ENCODE measurements at places on chromosomes 1 and 21.

GRCh38 chr1:22297999-22298398 lies 153.7 kb upstream of the ZBTB40 start:
- no peak for DNase-seq

- no peak for DNase-seq
Observed at GRCh38 chr1:176539018-176539417, 76.0 kb downstream of the PAPPA2 start.

DNA sequence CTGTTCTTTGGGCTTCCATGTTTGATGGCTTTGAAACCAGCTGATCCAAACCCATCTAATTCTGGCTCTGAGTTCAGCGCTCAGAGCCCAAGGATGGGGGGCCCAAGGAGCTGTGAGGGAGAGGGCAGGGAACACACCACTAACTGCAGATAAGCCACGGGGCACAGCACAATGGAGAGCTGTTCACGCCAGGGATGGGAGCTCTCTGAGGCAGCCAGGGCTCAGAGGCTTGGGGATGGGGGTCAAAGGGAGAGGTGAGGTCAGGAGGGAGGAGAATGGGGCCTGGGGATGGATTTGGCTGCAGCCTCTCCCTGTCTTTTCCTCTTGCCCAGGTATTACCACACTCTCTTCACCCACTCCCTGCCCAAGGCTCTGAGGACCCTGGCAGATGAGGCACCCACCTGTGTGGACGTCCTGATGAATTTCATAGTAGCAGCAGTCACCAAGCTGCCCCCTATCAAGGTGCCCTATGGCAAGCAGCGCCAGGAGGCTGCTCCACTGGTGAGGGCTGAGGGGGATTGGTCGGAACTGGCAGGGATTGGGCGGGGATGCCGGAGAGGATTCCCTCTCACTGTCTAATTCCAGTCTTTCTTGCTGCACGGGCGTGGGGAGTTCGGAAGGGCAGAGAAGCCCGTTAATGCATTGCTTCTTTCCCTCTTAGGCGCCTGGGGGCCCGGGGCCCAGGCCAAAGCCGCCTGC lies 11.3 kb downstream of the SLC30A2 start:
- DNase-seq: no peak

DNA sequence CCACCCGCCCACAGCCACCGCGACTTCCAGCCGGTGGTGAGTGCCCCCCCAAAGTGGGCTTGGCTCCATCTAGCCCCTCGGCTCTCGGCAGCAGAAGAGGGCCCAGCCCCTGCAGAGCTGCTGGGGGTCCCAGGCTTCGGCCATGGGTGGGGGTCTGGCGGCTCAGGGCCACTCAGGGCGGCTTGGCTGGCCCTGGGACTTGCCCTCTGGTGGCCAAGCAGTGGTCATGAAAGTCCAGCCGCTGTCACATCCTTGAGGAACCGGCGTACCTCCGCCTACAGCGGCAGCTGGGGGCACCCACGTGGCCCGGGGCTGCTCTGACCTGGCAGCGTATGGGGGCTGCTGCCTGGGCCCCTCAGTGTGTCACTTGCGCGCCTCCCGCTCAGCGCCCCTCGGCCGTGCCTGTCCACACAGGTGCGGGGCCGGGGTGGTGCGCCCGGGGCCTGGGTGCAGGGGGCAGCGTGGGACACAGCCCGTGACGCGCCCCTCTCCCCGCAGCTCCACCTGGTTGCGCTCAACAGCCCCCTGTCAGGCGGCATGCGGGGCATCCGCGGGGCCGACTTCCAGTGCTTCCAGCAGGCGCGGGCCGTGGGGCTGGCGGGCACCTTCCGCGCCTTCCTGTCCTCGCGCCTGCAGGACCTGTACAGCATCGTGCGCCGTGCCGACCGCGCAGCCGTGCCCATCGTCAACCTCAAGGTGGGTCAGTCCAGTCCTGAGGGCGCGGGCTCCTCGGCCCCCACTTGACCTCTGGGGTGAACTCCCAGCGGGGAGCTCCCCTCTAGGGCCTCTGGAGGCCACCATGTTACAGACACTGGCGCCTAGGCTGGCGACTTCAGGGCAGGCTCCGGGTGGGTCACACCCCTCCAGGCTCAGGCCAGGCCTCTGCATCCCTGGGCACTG lies 32.4 kb downstream of the SLC19A1 start:
- no peak for DNase-seq

- no peak for DNase-seq
Observed at GRCh38 chr21:41217671-41218385, 49.9 kb downstream of the BACE2 start.

DNA sequence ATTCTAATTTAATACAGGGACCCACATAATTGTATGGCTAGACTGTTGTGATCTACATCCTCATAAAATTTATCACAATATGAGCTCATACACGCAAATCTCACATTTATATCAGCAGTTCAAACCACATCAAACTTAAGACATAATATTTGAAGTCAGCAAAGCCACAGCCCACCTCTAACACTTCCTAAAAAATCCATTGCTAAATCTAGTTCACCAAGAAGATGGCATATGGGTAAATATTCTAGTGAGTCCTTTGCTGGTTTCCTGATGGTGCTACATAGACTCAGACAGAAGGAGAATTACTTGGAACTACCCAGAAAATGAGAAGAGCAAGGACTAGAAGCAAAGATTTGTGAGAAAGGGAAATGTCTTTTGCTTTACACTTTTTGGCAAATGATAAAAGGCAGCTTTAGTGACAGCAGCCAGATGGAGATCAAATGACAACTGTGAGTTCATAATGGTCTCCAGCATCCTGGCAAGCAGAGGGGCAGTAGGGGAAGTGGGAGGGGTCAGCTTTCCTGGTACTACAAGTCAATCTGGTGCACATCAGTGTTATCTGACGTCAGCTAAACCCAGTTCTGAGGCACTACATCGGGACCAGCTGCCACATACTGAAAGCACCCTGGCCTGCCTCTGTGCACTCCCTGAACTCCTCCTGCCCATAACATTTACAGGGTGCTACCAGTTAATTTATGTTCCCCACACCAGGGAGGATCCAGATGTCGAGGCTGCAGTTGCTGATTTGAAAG lies 10.6 kb upstream of the GADD45A start:
- no peak for DNase-seq

DNA sequence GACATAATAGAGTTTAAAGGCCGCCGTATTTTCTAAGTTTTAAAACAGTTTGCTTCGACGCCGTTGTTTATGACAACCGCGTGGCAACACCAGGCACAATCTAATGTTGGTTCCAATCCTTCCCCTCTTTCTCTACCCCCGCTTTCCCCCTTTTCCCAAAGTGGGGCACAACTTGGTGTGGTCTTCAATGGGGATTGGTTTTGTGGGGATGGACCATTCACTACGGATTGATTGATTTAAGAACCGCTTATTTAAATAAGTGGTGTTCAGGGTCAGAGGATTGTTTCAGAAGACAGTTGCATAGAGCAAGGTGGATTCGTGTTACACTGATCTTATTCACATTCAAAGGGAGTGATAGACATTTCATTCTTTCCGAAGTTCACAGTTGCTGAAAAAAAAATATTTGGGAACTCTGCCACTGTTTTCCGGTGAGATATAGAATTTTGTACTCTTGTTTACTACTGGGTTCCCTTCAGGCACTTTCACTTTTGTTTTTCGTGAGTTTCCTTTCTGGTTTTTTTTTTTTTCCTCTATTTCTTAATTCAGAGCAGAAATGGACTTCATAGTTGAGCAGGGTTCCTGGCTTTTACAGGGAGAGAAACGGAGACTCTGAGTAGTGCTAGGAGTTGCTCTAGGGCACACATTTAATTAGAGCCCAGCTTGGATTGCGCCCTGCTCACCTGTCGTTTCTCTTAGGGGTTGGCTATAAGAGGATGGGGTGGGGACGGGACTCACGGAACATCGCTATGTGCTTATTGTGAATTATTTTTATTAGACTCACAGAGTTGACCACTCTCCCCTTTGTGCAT lies 79.6 kb upstream of the AK4 start:
- DNase-seq: no peak

DNA sequence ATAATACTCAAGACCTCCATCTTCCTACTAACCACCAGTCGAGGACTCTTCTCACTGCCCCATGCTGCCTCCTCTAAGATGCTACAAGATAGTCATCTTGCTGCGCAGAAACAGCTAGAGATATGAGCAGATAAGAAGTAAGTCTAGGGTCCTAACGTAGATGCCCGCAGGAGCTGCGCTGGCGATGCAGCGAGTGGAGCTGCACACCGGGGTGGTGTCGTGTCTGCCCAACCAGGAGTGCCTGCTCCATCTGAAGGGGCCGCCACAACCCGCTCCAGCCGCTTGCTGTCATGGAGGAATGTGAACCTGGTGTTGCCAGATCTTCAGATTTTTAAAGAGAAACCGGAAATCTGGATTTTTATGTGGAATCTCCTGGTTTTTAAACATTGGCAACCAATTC lies 175.1 kb downstream of the VPS13D start:
- DNase-seq: no peak

DNA sequence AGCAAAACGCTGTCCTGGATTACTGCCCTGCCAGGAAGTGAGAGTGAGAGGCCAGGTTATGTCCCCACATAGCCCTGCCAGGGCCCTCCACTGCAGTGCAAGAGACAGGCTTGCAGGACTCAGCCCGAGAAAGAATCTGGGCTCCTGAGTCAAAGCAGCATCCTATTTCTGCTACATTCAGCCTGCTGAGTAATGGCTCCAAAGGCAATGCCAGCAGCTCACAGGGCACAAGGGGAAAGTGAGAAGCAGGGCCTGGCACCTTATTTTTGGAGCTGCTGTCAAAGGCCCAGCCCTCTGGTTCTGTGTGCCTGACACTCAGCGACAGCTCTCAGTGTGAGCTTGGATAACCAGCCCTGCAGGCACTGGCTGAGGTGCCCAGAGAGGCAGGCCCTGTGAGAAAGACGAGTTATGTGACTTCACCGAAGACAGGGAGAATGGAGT lies 83.9 kb downstream of the DTL start:
- DNase-seq: no peak

GRCh38 chr21:42630626-42631025 lies 22.8 kb upstream of the PDE9A start:
- no peak for DNase-seq

GRCh38 chr1:216847397-216848036 lies 124.3 kb upstream of the ESRRG start:
- DNase-seq: no peak

DNA sequence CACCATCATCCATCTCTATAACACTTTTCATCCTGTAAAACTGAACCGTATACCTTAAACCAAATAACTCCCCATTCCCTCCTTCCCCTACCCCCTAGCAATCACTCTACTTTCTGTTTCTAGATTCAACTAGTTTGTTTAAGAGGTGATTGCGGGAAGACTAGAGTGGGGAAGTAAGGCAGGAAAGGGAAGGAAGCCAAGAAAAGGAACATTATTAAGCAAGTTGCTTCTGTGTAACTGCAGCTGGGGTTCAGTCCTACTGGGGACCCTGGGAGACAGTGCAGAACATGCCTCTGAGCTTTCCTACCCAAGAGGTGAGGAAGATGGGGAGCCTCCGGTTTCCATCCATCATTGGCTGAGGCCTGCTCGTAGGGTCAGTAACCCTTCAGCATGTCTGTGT lies 28.9 kb upstream of the H3-3A start:
- DNase-seq: no peak

DNA sequence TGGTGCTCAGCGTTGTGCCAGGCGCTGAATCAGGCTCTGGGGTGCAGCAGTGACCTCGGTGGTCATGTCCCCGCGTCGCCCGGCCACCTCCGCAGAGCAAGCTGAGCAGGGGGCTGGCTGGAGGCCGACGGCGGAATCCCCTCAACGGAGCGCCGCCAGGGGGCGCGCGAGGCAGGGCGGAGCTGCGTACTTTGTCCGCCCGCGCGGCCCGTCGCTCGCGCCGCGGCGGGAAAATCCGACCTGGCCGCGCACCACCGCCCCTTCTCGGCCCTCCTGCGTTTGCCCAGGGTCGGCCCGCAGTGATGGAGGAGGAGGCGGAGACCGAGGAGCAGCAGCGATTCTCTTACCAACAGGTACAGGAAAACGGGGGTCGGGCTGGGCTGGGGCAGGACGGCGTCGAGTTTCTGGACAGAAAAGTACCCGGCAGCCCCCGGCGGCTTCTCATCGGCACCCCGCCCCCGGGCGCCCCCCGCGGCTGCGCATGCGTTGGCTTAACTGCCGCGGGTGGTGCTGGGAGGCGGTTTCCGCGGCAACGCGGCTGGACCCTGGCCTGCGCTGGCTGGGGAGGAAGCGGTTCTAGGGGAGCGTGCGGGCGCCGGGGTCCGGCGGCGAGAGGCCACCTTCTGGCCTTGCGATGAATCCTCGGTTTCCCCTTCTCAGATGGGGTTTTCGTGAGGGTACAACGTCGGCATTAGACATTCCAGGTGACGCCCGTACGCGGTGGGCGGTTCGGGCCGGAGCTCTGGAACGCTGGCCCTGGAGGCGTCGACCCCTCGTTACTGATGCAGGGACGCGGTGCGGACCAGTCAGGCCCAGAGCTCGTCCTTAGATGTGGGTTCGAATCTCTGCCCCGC lies at the start of gene CENPS:
CENPS (plus strand) TSS at position 218 of the 854 bp plus-strand sequence; CDS start at position 303, 85 bp downstream.
- peak; percentile 89 for DNase-seq

GRCh38 chr1:248366609-248367008 lies 5.1 kb downstream of the OR2T4 start:
- no peak for DNase-seq

GRCh38 chr1:208047476-208047934 lies 136.6 kb upstream of the CD34 start:
- no peak for DNase-seq

- DNase-seq: no peak
Observed at GRCh38 chr1:96559181-96559580, 162.4 kb upstream of the PTBP2 start.

DNA sequence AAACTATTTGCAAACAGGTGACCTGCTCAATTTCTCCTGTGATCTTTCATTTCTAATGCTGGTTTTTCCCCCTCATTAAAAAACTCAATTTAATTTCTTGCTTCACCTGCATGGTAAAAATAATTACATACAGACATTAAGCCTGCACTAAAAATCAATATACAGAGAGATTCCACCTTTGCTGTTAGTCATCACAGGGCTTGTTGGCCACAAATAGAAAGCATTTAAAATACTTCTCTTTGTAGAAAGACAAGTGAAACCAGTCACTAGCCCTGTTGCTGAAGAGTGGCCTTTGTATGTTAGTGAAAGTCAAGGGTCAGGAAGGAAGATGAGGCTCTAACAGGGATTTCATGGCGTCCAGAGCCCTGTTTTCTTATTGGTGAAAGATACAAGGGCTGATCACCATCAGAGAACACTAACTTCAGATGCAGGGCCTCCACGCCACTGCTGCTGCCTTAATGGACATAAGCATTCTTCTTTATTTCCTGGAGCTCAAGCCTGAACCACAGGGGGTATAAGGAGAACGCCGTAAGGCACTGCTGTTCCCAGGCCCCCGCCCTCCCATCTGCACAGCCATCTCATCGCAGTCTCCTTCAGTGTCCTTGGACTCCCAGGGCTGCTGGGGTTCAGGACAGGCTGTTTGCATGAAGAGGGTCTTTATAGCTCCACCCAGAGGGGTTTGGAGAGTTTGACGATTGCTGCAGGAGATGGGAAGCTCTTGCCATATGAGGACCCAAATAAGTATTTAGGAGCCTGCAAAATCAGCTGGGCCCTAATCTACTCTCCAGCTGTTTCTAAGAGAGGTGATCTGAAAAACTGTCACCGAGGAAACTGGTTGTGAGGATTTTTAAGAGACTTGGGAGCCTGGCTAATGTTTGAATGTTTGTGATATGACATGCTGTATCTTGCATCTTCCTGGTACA lies 117.3 kb upstream of the IRF2BP2 start:
- no peak for DNase-seq

- DNase-seq: no peak
Observed at GRCh38 chr1:9809100-9809510, 14.7 kb downstream of the CLSTN1 start.

- no peak for DNase-seq
Observed at GRCh38 chr1:41277371-41277975, 35.4 kb upstream of the SCMH1 start.

All from activated T-cell treated with anti-CD3 and anti-CD28 coated beads for 24 hours (primary cell).